ENCODE measurements at places on chromosomes 3 and 15.
A peak's percentile ranks its signal among the peaks of the same experiment; 100 is the strongest.

- no peak for DNase-seq
Measured at GRCh38 chr15:73378089-73378488, 9.3 kb upstream of the HCN4 start.

DNA sequence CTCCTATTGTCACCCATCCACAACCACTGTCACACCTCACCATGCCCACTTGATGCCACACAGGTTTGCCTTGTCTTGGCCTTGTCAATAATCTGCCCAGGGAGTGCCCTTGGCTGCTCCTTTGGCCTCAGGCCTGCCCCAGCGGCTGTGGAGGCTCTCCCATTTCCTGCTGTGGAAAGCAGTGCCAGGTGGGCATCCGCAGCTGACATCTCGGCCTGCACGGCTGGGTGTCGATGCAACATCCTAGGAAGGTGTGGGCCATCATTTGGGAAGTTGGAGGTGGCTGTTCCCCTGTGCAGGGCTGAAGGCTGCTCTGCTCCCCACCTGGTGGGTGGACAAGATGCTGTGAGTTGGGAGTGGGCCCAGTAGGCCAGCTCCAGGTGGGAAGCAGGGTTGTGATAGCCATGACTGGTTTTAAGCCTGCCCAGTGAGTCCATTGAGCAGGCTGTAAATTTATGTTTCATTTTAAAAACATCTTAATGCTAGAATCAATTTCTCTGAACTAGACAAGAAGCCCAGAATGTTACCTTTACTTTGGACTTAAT, 12.5 kb downstream of the DNAH1 start:
- no peak for DNase-seq

DNA sequence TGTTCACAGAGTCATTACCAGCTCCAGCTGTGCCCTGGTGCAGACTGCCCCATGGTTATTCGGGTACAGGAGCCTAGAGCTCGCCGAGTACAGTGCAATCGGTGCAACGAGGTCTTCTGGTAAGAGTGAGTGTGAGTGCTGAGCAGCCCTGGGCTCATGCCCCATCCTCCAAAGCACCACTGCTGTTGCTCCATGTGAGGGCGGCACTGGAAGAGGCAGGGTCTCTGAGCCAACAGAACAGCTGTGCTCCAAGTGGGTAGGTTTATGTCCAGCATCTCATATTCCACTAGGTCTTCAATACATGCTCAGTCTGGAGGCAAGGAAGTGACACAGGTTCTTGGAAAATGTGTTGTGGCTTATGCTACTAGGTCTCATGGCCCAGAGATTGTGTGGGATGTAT, 19.5 kb upstream of the P4HTM start:
- DNase-seq = peak; percentile 14

DNA sequence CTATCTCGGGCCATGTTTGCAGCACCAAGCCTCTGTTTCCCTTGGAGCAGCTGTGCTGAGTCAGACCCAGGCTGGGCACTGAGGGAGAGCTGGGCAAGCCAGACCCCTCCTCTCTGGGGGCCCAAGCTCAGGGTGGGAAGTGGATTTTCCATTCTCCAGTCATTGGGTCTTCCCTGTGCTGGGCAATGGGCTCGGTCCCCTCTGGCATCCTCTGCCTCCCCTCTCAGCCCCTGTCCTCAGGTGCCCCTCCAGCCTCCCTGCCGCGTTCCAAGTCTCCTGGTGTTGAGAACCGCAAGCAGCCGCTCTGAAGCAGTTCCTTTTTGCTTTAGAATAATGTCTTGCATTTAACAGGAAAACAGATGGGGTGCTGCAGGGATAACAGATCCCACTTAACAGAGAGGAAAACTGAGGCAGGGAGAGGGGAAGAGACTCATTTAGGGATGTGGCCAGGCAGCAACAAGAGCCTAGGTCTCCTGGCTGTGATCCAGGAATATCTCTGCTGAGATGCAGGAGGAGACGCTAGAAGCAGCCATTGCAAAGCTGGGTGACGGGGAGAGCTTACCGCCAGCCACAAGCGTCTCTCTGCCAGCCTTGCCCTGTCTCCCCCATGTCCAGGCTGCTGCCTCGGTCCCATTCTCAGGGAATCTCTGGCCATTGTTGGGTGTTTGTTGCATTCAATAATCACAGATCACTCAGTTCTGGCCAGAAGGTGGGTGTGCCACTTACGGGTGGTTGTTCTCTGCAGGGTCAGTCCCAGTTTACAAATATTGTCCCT, 1.2 kb downstream of the RHO start:
- no peak for DNase-seq

DNA sequence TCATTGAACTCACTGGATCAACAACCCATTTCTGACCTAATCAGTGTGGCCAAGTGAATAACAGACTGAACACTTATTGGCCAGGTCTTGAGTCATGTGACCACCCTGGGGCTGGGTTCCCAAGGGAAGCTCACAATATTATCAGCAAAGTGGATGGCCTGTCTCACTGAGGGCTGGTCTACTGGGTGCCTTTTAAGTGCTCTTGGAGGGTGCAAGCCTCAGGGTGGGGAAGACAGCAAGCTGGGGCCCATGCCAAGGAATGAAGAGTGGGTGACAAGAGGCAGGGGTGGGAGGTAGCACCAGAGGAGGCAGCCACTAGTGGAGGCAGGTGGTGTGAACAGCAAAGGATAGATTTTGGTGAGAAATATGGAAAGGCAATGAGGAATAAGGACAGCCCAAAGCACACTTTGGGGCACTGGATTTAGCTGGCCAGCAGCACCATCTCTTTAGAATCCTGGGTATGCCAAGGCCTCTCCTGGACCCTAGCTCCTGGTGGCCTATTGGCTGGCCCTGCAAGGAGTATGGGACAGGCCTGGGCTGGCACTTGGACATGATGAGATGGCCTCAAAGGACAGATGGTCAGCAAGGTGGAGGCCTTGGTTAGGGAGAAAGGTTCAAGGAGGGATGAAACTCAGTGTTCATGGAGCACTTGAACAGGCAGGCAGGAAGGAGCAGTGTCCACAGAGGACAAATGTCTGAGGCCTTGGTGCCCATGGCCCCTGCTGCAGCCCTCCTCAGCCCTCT, 34.2 kb downstream of the HMCES start:
- peak; percentile 41 for DNase-seq

- DNase-seq = peak; percentile 38
Measured at GRCh38 chr15:58043192-58043903, 22.2 kb downstream of the ALDH1A2 start.

- DNase-seq = no peak
Measured at GRCh38 chr3:100613721-100614390, 4.5 kb downstream of the ADGRG7 start.

DNA sequence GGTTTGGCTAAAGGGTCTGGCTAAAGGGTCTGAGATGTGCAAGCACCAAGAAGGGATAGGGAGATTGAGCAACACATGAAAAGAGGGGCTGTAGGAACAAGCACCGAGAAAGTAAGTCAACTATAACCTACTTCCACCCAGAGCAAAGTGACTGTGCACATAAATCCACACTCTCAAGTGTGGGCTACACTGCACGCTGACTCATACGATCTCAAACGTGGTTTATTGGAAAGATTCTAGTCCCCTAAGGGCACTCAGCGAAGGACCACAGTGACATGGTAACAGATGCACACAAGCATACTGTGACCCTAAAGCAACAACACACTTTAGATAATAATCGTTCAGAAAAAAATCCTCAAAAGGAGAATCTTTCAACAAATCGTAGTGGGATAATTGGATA, 48.0 kb downstream of the EHHADH start:
- no peak for DNase-seq

GRCh38 chr3:161913786-161914389, 417.3 kb downstream of the OTOL1 start:
- no peak for DNase-seq

GRCh38 chr3:147614210-147614609, 205.0 kb downstream of the ZIC1 start:
- DNase-seq = no peak

GRCh38 chr3:56792193-56792592, 9.6 kb downstream of the ARHGEF3 start:
- DNase-seq = no peak
